GM18507 (cell line): ENCODE measurements at places on chromosomes 16 and 17.

GRCh38 chr16:23448392-23448791, 4.6 kb downstream of the COG7 start:
- no peak for DNase-seq

DNA sequence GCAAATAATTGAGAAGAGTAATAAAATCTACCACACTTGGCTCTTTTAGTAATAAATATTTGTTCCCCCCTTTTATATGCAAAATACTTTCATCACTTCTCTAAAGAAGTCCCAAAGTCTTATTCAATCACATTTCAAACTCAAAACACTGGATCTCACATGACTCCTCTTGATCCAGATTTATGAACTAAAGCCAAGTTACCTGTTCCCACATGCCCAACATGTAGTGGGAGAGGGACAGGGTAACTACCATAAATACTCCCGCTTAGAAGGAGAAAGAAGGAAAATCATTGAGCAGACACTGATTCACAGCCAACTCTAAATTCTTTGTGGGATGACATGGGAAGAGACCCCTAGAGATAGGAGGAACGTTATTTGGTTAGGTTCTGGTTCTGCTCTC, 64.9 kb upstream of the PMFBP1 start:
- DNase-seq: no peak

DNA sequence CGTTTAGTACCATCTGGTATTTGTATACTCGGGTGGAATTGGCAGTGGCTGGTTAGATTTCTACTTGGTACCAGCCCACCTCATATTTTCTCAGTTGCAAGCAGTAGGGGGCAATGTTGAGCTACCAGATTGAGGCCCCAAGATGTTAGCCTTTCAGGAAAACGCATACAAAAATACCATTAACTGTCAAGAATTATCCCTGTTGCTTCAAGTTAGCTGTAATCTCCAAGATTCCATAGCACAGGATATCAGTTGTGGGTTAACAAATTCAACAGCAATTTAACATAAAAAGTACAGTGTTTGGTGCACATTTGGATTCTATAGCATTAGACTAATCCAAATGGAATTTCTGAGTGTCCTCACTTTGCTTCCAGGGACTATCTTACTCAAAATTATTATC, 188.2 kb downstream of the FTO start:
- DNase-seq: no peak

DNA sequence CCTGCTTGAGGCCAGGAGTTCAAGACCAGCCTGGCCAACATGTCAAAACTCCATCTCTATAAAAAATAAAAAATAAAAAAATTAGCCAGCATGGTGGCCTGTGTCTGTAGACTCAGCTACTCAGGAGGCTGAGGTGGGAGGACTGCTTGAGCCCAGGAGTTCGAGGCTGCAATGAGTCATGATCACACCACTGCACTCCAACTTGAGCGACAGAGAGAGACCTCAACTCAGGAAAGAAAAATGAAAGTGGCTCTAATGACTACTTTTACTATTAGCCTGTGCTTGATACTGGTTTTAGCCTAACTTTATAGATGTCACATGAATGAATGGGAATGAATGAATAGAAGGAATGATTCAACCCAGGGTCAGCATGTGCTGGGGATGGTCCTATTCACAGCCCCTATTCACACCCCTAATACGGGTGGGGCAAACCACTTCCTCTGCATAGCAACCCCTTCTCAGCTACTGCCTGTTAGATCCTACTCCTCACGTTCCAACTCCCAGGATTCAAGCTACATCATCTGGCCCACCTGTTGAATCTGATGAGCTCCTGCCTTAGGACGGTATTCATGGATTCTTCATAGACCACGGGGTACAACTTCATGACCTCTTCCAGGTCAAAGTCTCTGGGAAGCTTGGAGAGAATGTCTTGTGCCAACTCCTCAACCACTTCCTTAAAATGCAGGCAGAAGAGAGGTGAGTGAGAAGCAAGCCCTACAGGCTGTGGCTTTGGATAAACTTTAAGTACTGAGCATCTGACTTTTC, 40.5 kb downstream of the LYRM1 start:
- no peak for DNase-seq

GRCh38 chr16:89472711-89473075, 17.7 kb downstream of the ANKRD11 start:
- DNase-seq: no peak

DNA sequence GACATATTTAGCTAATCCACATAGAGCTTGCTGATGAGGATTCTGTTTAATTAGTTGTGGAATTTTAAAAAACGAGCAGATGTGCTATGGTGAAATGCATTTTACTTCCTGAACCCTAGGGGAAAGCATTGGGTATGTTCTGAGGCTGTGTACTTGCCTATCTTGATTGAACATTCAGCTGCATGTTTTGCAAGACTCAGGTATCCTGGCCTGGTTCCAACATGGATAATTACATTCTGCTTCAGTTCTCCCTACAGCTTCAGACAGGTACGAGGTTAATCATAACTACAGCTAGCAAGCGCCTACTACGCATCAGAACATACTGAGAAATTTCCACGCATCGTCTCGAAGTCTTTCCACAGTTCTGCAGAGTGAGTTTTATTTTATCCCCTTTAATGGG, 77.0 kb downstream of the HS3ST2 start:
- no peak for DNase-seq

DNA sequence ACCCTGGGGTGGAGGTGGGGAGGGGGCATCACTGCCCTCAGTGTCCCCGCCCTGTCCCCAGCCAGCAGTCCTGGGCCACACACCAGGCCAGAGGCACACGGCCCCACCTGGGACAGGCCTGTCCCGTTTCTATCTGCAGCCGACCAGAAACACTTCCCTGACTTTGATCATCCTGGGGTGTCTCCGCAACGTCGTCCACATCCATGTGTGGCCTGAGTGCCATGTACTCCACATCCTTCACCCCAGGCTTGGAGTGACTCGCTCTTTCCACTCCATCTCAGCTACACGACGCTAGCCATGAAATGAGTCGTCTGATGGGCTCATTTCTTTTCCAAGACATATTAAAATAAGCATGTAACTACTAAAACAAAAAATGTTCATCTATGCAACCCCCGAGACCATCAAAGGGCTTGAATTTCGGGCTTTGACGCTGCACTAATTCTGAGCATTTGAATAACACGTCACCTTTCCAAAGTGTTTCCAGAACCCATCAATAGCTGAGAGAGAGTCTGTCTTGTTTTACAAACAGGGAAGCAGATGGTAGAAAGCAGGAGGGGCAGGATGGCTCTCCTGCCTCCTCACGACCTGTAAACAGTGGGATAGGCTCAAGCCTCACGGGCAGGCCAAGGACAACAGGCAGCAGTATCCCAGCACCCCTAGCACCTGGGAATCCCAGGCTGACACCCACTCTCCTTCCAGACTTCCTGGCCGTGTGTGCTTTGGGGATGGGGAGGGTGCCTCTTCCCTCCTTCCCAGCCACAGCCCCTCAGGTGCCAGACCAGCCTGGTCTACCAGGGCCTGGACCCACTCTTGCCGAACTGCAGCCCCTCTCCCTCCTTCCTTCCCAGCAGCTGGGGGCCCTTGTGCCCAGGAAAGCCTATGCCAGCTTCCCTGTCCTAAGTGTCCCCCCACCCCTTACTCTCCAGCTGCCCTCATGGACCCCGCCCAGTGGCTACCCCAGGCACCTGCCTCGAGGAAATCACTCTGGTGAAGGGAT, 20.0 kb upstream of the RASD1 start:
- DNase-seq: no peak

DNA sequence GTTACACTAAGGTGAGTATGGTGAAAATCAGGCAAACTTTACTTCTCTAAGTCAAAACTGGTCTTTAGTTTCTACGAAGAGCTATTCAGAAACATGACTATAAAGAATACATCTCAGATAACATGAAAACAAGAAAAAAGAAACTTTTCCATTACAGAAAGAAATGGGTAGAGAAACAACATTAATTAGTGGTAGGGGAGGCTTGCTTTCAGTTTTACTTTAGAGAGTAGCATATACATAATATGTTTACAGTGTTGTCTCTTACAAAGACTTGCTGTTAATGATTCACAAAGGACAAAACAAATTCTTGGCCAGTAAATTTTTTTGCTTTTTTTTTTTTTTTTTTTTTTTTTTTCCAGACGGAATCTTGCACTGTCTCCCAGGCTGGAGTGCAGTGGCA, 34.2 kb downstream of the CRLF3 start:
- no peak for DNase-seq

DNA sequence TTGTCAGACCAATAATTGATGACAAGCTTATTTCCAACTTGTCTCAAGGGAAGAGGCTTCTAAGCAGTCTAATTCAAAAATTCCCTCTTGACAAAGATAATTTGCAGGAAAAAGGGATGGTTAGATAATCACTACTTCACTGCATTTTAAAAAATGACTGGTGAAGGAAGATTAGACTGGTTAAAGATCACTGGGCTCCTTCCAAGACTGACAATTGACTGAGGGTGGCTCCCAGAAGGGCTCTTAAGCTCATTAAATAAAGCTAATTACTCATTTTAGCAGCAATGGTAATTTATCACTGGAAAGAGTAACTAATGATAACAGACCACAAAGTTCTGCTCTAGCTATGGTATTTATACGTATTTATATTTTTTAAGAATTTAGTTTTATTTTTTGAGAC, 4.4 kb upstream of the HEATR3 start:
- no peak for DNase-seq

- DNase-seq: no peak
These were observed 233.2 kb downstream of the PRKCA start for GRCh38 chr17:66535611-66536010.

- no peak for DNase-seq
These were observed 60.5 kb upstream of the CLEC3A start for GRCh38 chr16:77961814-77962213.

DNA sequence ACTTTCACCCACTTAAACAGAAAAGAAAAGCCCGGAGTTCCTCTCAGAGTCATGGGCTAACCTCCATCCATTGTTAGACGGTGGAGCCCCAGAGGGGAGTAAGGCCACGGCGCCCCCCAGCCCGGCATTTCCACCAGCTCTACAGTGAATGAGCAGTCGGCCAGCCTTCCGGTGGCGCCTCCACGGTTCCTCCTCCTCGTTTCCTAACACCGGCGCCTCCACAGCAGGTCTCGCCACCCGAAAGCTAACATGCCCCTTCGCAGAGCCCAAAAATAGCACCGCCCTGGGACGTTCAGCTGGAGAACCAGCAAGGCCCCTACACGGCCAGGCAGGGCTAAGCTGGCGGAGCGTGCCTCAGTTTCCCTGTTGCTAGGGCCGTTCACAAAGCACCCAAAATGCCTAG, 858 bp downstream of the MMD start:
- no peak for DNase-seq

DNA sequence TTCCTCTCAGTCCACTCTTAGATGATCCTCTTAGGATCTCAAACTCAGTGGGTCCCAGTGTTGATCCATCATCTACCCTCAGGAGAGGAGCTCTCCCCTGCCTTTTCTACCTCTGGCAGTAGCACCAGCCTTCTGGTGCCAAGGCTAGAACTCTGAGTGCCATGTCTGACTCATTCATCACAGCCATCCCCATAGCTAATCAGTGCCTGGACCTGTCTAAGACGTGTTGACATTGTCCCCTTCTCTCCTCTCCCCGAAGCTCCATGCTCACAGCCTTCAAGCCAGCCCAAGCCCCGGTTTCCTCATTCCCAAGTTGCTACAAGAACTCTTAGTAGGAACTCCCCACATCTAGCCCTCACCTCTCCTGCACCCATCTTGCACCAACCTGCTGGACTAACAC, 73.5 kb upstream of the GRIN2A start:
- no peak for DNase-seq

- DNase-seq: no peak
These were observed 1.3 kb downstream of the RBBP6 start for GRCh38 chr16:24540602-24541210.

DNA sequence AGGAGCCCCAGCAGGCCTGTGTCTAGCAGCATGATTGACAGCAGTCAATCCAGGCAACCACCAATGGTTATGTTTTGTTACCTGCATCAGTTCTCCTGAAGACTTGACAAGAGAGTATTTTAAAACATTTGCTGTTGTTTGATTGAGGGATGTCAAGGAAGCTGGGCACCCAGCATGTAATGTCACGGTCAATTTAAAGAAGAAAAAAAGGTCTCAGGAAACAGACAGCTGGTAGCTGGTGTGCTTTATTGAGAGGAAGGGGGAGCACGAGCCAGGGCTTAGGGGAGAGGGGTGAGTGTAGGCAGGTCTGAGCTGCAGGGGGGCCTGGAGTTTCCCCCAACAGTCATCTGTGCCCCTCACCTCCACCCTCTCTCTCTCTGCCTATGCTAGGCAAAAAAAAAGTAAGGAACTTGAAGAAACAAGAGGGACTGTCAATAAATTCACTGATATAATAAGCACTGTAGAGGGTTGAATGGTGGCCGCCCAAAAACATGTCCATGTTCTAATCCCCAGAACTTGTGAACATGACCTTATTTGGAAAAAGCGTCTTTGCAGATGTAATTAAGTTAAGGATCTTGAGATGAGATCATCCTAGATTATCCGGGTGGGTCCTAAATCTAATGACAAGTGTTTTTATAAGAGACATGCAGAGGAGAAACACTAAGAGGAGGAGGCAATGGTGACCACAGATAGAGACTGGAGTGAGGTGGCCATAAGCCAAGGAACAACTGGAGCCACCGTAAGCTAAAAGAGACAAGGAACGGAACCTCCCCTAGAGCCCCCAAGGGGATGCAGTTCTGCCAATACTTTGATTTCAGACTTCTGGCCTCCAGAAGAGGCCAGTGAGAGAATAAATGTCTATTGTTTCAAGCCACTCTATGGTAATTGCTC, 14.5 kb downstream of the TSPOAP1 start:
- DNase-seq: no peak

- no peak for DNase-seq
These were observed 23.3 kb upstream of the CDRT4 start for GRCh38 chr17:15490634-15491261.

DNA sequence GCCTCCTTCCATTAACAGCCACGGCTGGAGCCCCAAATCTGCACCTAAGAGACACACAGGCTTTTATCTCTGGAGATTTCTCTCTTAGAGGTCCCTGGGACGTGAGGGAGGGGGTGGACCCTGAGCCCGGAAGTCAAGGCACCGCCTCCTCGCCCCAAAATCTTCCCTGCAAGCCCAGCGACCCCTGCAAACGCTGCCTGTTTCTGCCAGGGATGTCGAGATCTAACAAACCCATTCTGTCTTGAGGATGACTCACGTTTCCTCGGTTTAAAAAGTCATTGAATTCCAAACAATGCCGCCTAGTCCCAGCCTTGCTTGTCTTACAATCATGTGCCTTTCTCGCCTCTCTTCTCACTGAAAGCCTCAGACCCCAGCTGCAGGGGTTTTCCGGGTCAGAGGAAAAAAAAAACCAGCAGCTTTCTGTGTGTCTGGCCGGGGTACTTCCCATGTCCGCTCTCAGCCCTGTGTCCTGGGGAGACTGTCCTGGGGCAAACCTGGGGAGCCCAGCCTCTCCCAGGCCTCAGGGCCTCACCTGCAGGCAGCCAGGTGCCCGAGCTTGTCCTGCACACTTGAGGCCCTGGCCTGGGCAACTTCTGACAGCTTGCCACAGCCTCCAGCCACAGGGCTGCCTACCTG, 15.4 kb downstream of the ARL2BP start:
- no peak for DNase-seq

DNA sequence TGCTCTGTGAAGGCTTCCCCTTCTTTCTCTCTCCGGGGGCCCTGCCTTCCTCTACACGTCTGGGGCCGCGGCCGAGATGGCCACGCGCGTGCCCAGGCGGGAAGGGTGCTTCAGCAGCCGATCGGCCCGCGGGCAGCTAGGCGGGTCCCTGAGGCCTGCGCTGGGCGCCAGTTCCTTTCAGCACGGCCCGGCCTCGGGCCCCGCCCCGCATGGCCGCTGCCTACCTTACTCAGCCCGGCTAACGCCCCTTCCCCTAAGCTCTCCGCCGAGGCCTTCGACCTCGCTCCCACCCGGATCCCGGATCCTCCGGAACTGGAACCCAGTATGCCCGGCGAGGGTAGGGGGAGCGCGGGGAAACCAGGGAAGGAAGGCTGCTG, 335 bp downstream of the TMEM11 start:
- peak; percentile 8 for DNase-seq

GRCh38 chr16:53529513-53529912, 26.5 kb upstream of the AKTIP start:
- DNase-seq: no peak
